ENCODE measurements at places on chromosomes 2 and 18.
A peak's percentile ranks its signal among the peaks of the same experiment; 100 is the strongest.

DNA sequence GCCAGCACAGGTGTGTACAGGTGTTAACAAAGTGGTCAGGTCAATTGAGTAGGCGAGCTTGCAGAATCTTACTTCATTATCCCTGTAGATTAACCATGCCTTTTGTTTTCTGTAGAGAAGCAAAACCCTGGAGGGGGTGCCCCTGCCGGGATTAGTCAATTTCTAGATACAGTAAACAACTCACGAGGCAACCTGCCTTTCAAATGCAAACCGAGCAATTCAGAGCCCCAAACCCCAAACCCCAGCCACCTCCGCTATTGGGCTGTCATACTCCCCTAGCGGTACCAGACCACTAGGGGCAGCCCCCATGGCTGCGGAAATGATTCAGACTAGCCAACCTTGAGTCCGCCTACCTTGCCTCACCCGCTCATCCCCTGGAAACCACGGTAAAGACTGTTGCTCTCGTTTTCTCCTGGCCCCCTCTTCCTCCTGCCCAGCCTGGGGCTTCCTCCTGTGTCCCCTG, 61.4 kb upstream of the KIF5C start:
- DNase-seq = peak; percentile 6

- DNase-seq = no peak
Measured at GRCh38 chr2:188853307-188853706, 120.9 kb upstream of the COL3A1 start.

- no peak for DNase-seq
Measured at GRCh38 chr2:68458981-68459380, 8.1 kb downstream of the FBXO48 start.

GRCh38 chr2:9001229-9001628, 2.3 kb downstream of the MBOAT2 start:
- no peak for DNase-seq

- DNase-seq = no peak
Measured at GRCh38 chr2:218401890-218402289, 2.2 kb downstream of the CTDSP1 start.

DNA sequence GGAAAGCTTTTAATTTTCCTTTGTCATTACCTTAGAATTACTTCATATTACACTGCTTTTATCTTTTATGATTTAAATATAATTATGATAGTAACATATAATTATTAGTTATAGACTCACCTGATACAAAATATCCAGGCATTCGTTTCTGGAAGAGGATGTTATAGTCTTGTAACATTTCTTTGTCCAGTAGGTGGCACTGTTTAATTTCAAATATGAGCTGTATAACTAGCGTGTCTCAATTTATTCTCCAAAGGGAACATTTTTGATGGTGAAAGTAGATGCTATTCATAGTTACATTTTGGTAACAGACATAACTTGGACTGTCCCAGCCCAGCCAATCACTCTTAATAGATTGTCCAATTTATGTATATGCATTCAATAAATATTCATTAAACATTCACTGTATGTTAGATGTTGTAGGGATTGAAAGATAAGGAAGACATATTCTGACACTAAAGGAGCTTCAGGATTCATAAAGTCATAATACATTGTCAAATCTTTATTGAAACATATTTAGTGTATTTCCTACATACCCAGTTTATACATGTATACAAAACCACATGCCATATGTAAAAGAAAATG, 19.2 kb downstream of the DAW1 start:
- no peak for DNase-seq

GRCh38 chr2:73972846-73973245, 11.9 kb upstream of the TET3 start:
- DNase-seq = no peak

- no peak for DNase-seq
Measured at GRCh38 chr2:104858006-104858978, 4.4 kb downstream of the POU3F3 start.

DNA sequence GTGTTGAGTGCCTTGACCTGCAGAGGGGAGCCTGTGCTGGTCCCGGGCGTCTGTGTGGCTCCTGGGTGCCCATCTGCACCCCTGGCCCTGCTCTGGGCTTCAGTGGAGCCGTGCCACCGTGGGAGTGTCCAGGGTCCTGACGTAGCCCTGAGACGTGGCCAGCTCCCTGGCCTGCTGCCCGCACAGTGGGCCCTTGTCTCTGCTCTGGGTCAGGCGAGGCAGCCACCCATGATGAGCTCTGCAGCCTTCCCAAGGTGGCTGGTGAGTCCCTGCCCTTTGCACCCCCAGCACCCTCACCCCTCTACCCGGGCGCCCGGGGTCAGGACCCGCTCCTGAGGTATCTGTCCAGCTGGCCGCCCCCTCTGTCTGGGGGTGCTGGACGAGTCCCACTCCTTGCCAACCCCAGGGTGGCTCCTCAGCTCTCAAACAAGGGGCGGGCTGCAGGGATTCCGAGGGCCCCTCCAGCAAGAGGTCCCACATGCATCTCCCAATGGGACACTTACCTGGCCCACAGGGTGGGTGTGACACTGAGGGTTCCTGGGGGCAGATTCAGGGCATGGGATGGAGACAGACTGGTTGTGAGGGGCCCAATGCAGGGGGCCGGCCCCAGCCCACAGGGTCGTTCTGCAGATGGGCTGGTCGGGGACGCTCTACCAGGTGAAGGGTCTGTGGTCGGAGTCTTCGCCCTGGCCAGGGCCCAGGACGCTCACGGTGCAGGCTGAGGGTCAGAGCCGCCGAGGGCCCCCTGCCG, 2.4 kb downstream of the NEU4 start:
- no peak for DNase-seq

- DNase-seq = no peak
Measured at GRCh38 chr2:29951576-29951975, 30.2 kb upstream of the ALK start.

GRCh38 chr2:138794724-138795123, 14.5 kb upstream of the NXPH2 start:
- DNase-seq = no peak

- no peak for DNase-seq
Measured at GRCh38 chr18:62522178-62522503, 684 bp upstream of the ZCCHC2 start.

- no peak for DNase-seq
Measured at GRCh38 chr2:68362749-68363148, 2.3 kb upstream of the PLEK start.

- peak; percentile 30 for DNase-seq
Measured at GRCh38 chr2:27954771-27955383, 64.3 kb downstream of the BABAM2 start.

- no peak for DNase-seq
Measured at GRCh38 chr18:69961718-69962117, 14.0 kb upstream of the CD226 start.

DNA sequence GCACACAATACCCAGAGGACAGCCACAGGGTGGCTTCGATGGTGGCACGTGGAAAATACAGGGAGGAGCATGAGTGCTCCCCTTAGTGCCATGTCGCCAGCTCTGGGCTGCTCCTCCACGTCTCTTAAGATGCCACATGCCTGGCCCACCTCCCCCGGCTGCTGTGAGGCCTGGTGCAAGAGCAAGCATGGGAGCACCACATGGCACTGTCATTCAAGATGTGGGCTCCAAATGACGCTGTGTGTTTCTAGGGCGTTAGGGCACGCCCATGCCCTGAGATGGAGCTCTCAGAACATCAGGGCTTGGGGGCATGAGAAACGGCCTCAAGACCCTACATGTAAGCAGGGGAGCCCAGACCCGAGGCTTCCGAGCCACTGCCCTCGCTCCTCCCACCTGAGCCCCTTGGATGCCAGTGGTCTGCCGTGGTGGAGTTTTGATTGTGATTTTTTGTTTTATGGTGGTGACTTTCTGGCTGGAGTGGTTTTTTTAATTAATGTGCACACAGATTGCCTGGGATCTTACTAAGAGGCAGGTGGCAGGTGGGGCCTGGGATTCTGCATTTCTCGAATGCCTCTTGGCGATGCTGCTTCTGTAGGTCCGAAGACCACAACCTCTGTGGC, 239.3 kb downstream of the GBX2 start:
- no peak for DNase-seq

DNA sequence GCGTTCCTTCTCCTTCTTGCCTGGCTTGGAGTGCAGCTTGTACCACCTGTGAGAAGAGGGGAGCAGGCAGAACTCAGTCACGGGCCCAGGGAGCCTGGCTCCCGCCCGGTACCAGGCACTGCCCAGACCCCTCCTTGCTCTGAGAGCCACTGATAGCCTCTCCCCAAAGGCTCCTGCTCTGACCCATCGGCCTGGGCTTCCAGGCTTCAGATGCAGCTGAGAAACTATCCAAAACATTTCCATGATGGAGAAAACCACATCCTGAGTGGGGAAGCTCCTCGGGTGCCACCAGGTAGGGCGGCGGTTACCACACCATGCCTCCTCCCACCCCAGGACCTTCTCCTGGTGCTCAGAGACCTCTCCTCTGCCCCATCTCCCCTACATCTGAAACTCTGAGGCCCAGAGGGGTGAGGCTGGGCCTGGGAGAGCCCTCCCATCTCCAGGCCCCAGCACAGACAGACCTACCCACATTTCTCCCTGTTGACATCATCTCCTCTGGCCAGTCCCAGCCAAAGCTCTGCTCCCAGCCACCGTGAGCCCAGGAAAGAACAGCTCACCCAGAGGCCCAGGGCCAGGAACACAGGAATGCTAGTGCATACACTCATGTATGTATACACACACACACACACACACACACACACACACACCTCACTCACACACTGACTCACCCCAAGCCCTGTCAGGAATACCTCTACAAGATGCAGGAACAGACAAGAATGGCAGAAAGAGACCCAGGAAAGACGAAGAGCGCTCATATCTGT, 17.9 kb upstream of the SFXN5 start:
- DNase-seq = no peak

- no peak for DNase-seq
Measured at GRCh38 chr18:54860941-54861340, 32.7 kb downstream of the RAB27B start.

DNA sequence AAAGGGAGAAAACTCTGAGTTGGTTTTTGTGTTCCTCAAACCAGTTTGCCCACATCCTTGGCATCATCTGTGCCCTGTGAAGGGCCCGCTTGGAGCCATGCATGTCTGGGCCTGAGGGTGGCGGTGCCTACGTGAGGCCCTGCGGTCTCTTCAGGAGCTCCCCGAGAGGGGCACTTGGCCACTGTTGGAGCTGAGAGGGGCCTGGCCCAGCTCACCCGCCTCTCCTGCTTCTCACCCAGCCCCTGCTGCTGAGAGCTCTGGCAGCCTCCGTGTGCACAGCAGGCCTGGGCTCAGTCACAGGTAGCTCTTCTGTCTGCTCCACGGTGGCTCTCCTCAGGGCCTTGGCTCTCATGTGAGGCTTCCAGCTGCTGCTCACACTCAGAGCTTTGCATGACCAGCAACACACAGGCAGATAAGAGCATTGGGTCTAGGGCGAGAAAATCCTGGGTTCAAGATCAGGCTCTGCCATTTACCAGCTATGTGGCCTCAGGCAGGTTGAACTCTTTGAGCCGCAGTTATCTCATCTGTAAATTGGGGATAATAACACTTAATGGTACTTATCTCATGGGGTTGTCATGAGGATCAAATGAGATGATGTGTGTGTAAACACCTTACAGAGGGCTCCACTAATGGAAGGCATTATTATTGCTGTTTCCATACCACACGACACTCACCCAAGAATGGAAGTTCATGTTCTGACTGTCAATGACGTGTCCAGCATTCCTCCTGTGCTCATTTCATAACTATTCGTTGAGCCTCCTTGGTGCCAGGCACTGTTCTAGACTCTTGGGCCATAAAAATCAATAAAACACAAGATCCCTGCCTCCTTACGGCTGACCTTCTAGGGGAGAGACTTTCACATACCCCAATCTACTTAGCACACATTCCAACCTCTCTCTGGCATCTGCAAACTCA, 41.6 kb upstream of the PLB1 start:
- DNase-seq = no peak

DNA sequence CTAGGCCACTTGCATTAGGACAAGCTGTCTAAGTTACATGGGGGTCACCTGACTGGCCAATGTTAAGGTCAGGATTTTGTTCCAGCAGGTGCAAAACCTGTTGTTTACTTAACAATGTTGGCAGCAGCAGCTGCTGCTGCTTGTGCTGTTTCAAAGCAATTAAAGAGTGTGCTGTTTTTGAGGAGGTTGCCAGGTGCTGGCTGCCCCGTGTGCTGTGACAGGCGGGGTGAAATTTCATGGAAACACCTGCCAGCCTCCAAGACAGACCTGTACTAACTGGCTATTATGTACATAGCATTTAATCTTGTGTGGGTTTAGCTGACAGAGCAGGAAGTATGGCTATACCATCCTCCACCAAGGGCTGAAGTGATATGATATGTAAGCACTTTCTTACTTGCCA, 224.9 kb downstream of the ASXL3 start:
- no peak for DNase-seq

DNA sequence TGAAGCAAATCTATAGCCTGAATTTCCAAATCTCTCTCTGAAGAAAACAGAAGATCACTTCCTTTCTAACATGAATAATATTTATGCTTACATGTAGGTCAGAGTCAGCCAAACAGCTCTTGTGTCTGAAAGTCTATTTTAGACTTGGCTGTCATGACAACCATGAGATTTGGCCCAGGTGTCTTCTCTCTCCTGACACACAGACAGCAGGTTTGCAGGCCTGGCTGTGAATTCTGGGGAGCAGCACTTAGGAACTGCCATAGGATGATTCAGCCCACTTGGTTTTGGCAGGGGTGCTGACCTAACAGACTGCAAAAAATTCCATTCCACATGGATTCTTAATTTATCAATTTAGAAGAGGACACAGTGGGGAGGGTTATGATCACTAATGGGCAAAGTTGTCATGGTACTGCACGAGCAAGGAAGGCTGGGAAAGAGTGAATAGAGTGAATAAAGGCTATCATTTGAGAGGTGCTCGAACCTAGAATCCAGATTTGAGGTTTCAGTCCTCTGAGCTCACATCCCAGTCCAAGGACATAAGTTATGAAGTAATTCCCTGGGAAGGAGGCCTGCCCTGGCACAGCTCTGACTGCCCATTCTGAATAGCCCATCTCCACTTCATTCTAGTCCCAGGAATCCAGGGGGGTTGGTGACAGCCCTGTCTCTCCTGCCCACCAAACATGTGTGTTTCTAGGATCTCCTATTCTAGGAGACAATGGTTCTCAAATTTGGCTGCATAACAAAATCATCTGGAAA, 453.9 kb upstream of the TRIB2 start:
- DNase-seq = no peak

GRCh38 chr2:145887915-145888314, 1368.0 kb upstream of the ZEB2 start:
- no peak for DNase-seq
